ENCODE measurements at places on chromosomes 5 and 9.
A peak's percentile ranks its signal among the peaks of the same experiment; 100 is the strongest.

DNA sequence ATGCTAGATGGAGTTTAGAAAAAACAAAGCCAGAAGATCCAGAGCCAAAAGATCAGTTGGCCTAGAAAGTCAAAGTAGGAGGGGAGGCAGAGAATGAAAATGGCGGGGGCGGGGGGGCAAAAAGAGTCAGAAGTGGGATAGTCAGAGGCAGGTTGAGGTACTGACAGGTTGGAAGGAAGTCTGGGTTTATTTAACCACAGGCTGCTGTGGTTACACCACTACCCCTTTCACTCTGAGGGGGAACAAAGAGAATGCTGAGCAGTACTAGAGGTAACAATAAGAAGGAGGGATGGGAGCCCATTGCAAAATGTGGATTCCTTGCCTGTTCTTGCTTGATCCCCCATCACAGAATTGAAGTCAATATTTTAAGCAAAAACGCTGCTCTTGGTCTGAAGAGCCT, 111.8 kb downstream of the CAVIN4 start:
- DNase-seq = no peak

- DNase-seq = no peak
Measured at GRCh38 chr5:154428208-154428607, 17.6 kb upstream of the SAP30L start.

DNA sequence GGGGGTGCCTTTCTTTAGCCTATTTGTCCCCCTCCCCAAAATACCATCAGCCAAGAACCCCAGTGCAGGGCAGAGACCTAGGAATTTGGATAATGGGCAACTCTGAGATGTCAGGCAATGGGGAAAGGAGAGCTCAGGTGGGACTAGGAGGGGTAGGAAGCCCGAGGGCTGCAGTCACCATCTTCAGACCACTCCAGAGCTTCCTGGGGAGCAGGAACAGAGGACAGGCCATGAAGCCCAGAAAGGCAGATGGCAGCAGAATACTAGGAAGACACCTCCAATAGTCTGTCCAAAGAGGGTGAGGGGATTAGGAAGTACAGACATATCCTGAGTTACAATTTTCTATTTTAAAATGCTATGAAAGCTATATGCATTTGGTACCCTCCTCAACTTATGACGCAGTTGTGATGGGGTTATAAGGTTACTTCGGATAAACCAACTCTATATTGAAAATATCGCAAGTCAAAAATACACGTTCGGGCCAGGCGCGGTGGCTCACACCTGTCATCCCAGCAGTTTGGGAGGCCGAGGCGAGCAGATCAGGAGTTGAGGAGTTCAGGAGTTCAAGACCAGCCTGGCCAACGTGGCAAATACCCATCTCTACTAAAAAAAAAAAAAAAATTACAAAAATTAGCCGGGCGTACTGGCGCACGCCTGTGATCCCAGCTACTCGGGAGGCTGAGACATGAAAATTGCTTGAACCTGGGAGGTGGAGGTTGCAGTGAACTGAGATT, 34.6 kb upstream of the IL17B start:
- DNase-seq = peak; percentile 9

GRCh38 chr9:8179381-8180053, 379.9 kb upstream of the DMAC1 start:
- DNase-seq = no peak

DNA sequence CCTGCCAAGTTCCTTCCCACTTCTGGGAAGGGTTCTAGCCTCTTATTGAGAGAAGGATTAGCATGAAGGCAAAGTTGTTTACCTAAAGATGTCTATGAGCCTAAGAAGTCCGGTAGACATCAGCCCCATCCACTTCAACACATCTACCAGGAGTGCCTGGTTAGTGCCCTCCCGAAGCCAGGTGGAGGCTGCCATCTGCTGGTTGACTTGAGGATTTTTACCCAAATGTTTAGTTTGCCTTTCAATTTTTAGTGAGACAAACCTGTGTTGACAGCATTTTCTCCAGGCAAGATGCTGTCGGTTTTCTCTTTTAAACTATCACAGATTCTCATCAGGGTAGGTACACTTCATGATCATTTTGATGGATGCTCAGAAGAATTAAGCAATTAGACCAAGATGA, 83.6 kb upstream of the TNFSF8 start:
- DNase-seq = peak; percentile 58

- no peak for DNase-seq
Measured at GRCh38 chr9:112384690-112385089, 4.8 kb downstream of the HSDL2 start.

DNA sequence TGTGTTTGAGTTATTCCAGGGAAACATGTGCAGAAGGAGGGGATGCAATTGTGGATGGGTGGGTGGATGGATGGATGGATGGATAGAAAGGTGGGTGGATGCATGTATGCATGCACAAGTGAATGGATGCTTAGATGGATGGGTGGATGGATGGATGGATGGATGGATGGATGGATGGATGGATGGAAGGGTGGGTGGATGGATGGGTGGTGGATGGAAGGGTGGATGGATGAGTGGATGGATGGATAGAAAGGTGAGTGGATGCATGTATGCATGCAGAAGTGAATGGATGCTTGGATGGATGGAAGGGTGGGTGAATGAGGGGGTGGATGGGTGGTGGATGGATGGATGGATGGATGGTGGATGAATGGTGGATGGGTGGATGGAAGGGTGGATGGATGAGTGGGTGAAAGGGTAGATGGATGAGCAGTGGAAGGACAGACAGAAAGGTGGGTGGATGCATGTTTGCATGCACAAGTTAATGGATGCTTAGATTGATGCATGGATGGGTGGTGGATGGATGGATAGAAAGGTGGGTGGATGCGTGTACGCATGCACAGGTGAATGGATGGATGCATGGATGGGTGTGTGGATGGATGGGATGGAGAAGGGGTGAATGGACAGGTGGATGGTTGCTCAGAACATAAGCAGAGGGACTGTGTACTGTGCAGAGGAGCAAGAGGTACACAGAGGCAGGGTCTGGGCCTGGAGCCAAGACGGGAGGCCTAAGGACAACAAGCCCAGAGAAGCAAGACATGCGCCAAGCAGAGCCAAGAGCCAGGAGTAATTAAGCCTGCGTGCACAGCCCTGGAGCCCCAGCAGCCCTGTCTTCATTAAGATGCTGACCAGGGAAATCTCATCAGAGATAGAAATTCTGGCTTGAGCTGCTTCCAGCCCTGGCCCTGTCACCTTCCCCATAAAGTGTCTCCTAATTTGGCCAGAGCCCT, 84.6 kb upstream of the PPP1R26 start:
- DNase-seq = no peak

DNA sequence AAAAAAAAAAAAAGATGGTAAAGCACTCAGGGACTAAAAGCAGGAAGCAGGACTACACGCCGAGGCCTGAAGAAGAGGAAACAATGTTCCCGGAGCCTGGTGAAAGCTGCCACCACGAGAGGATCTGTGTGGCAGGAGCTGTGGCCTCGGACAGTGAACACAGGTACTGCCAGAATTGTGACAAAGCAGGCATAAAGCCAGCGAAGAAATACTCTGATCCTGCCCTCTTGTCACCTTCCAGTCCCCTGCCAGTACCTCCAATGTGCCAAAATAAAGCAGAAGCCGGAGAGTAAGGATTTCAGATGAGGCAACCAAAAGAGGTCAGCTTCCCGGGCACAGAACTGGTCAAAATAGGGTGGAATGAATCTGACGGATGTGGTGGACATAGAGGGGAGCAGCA, 211.5 kb upstream of the TARS1 start:
- no peak for DNase-seq

- no peak for DNase-seq
Measured at GRCh38 chr5:58184910-58185309, 275.0 kb downstream of the PLK2 start.

- DNase-seq = peak; percentile 37
Measured at GRCh38 chr5:53936481-53937352, 373.7 kb downstream of the ARL15 start.

DNA sequence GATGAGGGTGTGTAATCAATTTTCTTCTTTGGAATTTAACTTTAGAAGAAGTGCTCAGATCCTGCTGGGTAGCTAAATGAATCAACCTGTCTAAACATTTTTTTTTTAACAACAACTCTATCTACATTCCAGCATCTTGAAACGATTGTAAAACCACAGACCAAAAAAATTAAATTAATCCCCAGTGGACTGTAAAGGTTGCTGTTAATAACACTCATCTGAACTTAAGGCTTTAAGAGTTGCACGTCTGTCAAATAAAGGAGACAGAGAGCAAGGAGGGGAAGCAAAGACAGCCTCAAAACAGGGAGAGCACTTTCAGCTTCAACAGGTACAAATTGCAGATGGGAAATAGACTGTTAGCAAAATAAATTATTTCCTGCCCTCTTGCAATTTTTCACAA, 548.5 kb downstream of the DTWD2 start:
- DNase-seq = no peak

DNA sequence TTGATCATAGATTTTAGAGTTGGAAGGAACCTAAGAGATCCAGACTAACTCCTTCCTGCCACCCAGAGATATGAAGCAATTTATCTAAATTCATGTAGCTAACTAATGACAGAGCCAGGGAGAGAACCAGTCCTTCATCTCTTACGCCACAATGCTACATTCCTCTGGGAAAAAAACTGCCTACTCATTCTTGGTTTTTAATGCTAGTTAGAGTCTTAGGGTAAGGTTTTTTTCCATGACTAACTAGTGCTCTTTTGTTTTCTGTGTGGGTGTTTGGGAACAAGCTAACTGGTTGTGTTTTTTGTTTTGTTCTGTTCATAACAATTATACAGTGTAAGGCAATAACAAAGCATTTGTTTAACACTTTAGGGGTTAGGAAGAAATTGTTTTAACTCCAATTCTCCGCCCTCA, 52.4 kb downstream of the SLC44A1 start:
- no peak for DNase-seq

DNA sequence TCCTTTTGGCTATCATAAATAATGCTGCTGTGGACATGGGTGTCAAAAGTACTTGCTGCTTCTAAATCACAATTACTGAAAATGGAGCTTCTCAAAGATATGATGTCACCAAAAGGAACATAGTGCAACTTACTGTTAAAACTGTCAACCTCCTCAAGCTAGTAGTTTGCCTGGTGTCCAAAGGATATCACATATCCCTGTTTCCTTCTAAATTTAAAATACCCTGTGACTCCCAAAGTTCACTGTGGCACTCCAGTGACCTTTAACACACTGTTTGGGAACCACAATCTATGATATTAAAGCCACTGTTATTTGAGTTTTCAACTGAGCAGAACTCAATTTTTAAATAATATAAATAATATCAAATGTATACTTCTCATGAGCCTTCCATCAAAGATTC, 18.2 kb downstream of the GLIS3 start:
- no peak for DNase-seq

GRCh38 chr5:166251786-166252185, 2039.7 kb upstream of the WWC1 start:
- no peak for DNase-seq

GRCh38 chr9:6034954-6035353, 19.5 kb upstream of the RANBP6 start:
- no peak for DNase-seq

DNA sequence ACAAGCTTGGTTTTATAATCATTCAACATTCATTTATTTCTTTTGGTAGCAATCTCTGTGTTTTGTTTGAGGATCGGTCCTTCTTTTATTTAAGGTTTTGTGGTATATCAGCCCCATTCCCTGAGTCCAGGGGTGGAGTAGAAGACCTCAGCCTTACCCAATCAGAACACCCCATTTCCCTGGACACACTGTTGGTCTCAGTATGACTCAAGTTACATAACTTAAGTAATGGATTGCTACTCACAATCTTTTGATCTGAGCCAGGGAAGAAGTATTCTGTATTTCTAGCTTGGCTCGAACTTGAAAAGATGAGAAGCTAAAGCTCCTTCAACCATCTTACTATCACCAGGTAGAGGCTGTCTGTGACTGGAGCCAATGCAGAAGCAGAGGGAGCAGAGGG, 175.2 kb upstream of the HAPLN1 start:
- DNase-seq = no peak

DNA sequence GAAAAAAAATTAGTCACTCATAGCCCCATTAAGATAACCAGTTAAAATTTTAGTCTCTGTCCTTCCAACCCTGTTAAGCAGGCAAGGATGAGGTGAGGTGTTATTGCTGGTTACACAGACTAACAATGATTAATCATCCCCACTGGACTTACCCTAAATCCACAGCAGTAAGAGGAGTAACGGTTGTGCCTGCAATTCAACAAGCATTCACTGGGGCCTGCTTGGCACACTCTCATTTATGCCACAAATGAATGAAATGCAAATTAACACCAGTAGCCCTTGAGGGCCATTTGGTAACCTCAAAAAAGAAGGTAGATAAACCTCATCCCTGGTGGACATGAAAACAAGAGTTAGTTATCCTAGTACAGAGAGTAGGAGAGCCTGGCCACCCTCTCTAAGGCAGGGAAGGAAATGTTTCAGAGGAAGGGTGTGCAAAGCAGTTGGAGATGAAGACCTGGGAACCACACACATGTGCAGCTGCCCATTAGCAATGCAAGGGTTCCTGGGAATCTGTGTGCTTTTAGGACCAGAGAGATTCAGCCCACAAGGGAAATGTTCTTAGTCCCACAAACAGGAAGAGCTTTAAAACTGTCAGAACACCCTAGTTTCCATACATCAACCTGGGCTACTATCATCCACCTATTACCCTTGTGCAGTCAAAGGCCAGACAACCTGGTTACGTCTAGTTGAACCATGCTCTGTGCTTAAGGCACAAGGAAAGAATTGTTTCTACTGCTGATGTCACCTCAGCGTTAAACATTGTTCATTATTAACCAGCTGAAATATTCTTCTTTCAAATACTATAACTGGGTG, 7.7 kb downstream of the LHFPL2 start:
- no peak for DNase-seq

DNA sequence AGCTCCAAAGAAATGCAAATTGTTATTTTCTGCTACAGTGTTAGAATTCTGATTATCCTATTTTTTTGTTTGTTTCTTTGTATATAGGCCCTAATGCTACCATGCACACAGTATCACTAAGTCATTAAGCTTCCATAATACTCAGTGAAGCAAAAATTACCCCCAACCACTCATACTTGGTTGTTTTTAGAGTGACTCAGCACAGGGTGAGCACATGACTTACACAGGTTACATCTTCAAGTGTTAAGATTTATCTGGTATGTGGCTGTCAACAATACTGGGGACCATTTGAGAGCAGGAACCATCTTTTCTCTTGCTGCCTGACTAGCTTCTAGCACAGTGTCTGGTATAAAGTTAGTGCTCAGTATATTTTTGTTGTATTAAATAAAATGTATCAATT, 255.8 kb upstream of the SLC24A2 start:
- no peak for DNase-seq

GRCh38 chr9:5563886-5564285, 53.6 kb downstream of the PDCD1LG2 start:
- no peak for DNase-seq

GRCh38 chr5:51060953-51061352, 322.3 kb upstream of the ISL1 start:
- no peak for DNase-seq

DNA sequence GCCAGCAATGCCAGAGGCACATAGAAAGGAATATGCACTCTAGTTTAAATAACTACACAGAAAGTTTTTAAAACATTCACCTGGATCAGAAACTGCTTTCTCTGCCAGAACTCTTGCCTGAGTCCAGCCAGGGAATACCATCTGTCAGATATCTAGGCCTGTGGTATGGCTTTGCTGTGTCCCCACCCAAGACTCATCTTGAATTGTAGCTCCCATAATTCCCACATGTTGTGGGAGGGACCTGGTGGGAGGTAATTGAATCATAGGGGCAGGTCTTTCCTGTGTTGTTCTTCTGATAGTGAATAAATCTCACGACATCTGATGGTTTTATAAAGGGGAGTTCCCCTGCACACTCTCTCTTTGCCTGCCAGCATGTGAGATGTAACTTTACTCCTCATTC, 41.5 kb upstream of the KCNV2 start:
- DNase-seq = no peak

- DNase-seq = no peak
Measured at GRCh38 chr9:27369591-27369990, 72.6 kb upstream of the EQTN start.

- no peak for DNase-seq
Measured at GRCh38 chr5:13249854-13250253, 694.6 kb downstream of the DNAH5 start.
